ENCODE measurements at places on chromosomes 6 and 20.
A peak's percentile ranks its signal among the peaks of the same experiment; 100 is the strongest.

GRCh38 chr6:86707545-86708120 is 229.7 kb upstream of the HTR1E start:
- no peak for DNase-seq

- peak; percentile 70 for DNase-seq
These were observed 962.9 kb upstream of the SLC35B3 start for GRCh38 chr6:9398071-9398766.

DNA sequence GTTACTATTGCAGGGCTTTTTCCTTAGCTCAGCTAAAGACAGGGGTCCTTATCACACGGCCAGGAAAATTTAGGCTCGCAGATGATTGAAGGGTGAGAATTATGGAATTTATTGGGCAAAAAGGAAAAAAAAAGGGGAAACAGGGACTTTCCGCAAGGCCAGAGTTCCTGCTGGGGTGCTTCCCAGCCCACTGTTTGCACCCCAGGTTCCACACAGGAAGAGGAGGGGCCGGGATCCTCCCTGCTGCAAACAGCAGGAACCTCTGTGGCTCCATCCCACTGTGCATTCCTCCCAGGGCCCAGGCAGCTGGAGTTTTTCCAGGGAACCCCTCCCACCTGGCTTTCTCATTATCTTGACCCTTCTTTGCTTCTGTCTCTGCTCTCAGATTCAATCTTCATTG is 35.9 kb upstream of the IL20RA start:
- no peak for DNase-seq

- DNase-seq: no peak
These were observed 842.2 kb downstream of the EPHA7 start for GRCh38 chr6:92577077-92577719.

- no peak for DNase-seq
These were observed 429 bp downstream of the AMD1 start for GRCh38 chr6:110874880-110875547.

DNA sequence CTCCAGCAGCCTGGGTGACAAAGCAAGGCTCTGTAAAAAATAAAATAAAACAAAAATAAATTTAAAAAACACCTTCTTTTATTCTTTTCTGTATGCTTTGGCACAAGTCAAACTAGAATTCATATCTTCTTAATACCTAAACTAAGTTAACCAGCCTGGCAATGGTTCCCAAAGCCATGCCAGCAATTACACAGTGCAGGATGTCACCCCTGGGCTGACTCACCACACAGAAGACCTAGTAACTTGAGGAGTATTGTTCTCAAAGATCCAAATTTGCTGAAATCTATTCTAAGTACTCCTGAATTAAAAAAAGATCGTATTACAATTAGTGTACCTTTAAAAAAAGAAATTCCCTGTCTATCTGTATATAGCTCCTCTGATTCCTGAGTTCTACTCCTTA is 162.7 kb upstream of the SGK1 start:
- no peak for DNase-seq

- DNase-seq: no peak
These were observed 72.7 kb upstream of the CCN6 start for GRCh38 chr6:111980971-111981840.

GRCh38 chr6:89888871-89889270 is 5.4 kb upstream of the GJA10 start:
- DNase-seq: no peak

- DNase-seq: no peak
These were observed 2.1 kb downstream of the WFDC8 start for GRCh38 chr20:45576995-45577394.

- DNase-seq: no peak
These were observed 71.4 kb upstream of the CST7 start for GRCh38 chr20:24877652-24878051.

GRCh38 chr6:127792616-127793015 is 108.2 kb downstream of the THEMIS start:
- DNase-seq: no peak

GRCh38 chr20:64025101-64025825 is 10.7 kb upstream of the C20orf204 start:
- no peak for DNase-seq

- no peak for DNase-seq
These were observed 189.1 kb downstream of the BMP2 start for GRCh38 chr20:6956574-6956973.

- no peak for DNase-seq
These were observed 1.7 kb downstream of the PHF10 start for GRCh38 chr6:169722362-169723199.

- no peak for DNase-seq
These were observed 284.0 kb downstream of the KCNQ5 start for GRCh38 chr6:72905705-72906478.

DNA sequence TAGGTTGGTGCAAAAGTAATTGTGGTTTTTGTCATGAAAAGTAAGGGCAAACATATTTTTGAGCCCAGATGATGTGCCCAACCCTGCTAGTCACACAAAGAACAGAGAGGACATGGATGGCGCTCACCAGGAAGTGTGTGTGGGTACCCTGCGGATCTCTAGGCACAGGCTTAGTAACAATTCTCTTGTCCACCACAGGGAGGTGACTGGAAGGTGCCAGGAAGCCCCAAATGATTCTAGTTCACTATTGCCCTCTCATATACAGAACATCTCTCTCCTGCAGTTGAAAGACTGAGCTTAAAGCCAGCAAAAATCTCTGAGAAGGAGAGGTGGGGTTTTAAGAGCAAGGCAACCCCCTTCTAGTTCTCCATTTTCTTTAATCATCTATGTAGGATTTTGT is 272.1 kb upstream of the TAB2 start:
- no peak for DNase-seq

DNA sequence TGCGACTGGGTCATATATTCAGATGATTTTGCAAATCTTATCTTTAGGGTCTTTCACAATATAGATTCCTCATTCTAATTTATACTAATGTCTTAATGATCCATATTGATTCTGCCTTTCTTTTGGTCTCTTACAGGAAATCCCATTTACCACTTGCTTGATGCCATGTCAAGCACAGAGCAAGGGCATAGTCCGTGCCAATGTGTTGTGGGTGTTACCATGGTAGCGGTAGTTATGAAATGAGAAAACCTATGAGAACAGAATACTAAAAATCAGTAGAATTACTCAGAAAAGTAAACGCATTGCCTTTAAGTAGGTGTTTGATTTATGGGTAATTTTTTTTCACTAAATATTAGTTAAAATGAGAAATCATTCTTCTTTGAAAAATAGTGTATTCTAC is 153.9 kb upstream of the RAB32 start:
- DNase-seq: no peak

DNA sequence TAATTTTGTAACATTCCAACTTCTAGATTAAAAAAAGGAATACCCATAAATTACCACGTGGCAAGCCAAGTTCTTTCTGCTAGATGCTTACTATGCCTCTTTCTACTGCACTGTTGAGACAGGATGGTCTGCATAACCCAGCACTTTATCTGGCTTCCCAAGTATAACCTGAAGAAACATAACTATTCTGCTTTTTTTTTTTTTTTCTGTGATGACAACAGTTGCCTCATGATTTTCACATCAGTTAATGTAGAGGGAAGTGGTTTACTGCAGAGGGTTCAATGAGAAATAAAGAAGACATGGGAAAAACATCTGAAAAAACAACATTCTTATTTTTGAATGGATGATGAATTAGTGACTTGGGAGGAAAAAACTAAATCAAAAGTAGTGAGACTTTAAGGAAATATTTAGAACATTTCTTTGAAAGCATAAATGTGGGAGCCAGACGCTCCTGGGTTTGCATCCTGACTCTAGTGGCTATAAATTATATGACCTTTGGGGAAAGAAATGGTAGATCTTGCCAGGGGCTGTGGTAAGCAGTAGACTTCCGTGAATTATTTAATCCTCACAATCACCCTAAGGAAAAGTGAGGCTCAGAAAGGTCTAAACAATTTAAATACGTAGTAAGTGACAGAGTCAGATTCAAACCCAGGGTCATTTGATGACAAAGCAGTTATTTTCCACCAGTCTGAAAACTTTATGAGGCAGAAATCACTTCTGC is 230.7 kb downstream of the PHACTR1 start:
- no peak for DNase-seq

GRCh38 chr6:110233770-110234374 is 53.6 kb downstream of the CDC40 start:
- no peak for DNase-seq

- no peak for DNase-seq
These were observed 8.3 kb downstream of the GCLC start for GRCh38 chr6:53536561-53536960.

- no peak for DNase-seq
These were observed 2.0 kb downstream of the COL9A3 start for GRCh38 chr20:62818592-62819493.

DNA sequence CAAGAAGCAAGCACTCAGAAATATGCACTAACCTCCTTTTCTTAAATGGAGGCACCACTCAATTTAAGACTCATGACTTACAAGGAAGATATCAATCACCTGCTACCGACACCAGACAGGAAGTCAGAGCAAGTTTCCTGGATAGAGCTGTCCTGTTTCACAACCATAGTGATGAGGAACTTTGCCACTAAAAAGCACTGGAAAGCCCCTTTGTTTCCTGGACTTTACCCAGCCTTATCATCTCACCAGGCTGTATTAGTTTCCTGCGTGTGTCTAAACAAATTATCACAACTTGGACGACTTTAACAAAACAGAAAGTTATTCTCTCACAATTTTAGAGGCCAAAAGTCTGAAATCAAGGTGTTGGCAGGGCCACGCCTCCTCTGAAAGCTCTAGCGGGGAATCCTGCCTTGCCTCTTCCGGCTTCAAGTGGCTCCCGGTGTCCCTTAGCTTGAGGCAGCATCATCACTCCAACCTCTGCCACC is 253.8 kb upstream of the STXBP5 start:
- DNase-seq: no peak

DNA sequence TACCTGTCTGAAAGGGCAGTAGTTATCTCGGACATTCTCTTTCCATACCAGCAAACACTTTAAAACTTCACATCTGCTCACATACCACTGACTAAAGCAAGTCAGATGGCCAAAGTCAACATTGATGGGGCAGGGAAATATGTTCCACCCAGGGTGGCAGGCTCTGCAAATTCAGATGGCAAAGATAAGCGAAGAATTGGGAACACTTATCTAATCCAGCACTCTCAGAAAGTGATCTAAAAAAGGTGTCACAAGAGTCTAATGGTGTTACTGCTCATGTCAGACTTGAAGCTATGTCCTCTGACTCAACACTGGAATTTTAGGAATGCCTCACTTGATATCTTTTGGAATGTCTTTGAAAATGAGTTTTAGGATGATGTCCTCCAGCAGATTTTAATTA is 1086.2 kb downstream of the KIF16B start:
- no peak for DNase-seq

DNA sequence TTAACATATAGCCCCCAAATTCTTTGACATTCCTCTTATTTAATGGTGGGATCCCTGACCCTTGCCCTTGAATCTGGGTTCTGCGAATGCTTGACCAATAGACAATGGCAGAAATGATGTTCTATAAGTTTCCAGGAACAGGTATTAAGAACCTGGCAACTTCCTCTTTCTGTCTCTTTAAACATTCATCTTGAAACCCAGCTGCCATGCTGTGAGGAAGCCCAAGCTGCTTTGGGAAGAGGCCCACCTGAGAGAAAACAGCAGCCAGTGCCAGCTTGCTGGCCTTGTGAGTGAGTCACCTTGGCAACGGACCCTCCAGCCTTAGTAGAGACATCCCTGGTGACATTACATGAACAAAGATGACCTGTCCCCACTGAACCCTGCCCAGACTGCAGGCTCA is 45.2 kb upstream of the RALY start:
- DNase-seq: no peak

GRCh38 chr6:51855310-51856082 is 231.9 kb downstream of the PKHD1 start:
- no peak for DNase-seq

DNA sequence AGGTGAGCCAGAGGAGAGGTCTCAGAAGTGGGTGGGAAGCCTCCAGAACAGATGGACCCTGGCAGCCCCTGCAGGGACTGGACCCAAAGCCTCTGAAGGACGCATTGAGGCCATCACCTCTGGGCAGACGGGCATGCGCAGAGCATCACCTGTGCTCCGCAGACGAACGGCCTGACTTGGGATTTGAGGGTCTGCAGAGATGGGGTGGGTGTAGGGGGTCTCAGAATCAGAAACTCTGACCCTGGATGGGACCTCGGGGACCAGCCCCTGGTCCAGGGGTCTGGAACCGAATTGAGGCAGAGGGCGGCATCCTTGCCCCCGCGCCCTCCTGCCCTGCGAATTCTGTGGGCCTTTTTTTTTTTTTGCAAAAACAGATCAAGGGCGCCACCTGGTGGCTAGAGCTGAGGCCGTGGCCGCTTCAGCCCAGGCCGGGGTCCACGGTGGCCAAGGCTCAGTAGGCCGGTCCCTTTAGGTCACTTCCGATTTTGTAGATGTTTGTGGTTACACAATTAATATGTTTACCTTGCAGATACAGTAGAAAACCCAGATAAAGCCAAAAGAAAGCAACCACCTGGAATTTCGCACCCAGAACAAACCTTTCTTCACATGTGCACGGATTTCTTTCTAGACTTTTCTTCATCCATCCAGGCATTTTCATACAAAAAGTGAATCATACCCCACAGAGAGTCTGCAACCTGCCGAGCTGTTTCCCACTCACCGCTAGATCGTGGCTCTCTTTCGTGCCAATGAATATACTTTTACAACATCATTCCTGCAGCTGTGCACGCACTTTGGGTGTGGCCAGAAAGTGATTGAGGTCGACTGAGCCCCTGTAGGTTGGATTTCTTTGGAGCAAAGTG is 25.9 kb downstream of the ZBP1 start:
- DNase-seq: no peak

DNA sequence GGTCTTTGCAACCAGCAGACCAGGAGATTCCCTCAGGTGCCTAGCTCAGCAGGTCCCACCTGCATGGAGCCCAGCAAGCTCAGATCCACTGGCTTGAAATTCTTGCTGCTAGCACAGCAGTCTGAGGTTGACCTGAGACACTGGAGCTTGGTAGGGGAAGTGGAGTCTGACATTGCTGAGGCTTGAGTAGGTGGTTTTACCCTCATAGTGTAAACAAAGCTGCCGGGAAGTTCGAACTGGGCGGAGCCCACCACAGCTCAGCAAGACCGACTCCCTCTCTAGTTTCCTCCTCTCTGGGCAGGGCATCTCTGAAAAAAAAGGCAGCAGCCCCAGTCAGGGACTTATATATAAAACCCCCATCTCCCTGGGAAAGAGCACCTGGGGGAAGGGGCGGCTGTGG is 34.3 kb downstream of the PRSS35 start:
- DNase-seq: no peak

- DNase-seq: peak; percentile 72
These were observed 56.8 kb downstream of the NOL4L start for GRCh38 chr20:32528171-32528891.

GRCh38 chr6:21596145-21596948 is 2.8 kb downstream of the SOX4 start:
- no peak for DNase-seq

GRCh38 chr20:2133318-2134183 is 31.9 kb downstream of the STK35 start:
- peak; percentile 3 for DNase-seq

DNA sequence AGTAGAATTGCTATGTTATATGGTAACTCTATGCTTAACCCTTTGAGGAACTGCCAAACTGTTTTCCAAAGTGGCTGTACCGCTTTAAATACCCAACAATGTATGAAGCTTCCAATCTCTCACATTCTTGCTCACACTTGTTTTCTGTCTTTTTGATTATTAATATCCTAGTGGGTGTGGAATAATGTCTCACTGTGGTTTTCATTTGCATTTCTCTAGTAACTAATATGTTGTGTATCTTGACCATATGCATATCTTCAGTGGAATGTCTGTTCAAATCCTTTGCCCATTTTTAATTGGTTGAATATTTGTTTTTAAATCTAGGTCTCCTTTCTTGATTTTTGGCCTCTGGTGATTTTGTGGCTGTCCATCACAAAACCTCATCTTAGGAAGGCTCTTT is 177.8 kb upstream of the PLCB4 start:
- DNase-seq: no peak

All from NCI-H1436 treated with DMSO at 0.1 percent for 48 hours (cell line).